ENCODE measurements at places on chromosomes 3 and 15.

- DNase-seq, result no peak
These were observed 603 bp upstream of the PYDC2 start for GRCh38 chr3:191460360-191460759.

DNA sequence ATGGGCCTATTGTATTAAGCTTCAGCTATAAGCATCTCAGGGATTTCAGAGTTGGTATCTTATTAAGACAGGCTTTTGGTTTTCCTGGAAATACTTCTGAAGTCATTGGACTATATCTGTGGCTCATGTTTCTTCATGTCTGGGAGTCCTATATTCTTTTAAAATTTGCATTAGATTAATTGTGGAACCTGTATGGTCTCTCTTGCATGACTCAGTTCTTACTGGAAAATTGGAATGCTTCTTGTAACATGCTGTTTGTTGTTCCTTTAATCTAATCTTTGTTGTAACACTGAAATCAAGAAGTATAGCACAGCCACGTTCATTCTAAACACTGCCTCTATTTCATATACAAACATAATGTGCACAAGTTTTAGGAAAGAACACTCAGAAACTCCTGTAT, 208.1 kb downstream of the RBMS3 start:
- no peak for DNase-seq

GRCh38 chr3:30269751-30270445, 336.5 kb upstream of the TGFBR2 start:
- DNase-seq, result peak; percentile 73

GRCh38 chr15:78034495-78035191, 42.9 kb downstream of the TBC1D2B start:
- no peak for DNase-seq

DNA sequence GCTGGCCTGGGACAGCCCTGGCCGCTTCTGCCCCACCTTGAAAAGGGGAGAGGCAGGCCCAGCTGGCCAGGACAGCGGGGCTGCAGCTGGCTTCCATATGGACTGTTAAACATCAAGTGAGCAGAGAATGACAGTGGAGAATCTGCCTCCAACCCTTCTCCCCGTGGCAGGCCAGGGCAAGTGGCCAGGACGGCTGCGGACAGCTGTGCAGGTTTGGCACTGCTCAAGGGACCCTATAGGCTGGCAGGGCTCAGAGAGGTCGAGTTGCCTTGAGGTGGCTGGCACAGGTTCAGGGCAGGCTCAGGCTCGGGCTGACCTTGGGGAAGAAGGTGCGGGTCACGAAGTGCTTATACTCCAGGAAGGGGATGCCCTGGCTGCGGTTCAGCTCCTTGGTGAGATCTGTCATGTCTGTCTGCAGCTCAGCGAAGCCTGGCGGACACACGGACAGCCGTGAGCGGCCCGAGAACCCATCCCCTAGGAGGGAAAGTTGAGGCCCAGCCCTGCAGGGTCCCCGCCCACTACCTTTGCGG, 24.3 kb downstream of the H1-8 start:
- DNase-seq, result no peak

DNA sequence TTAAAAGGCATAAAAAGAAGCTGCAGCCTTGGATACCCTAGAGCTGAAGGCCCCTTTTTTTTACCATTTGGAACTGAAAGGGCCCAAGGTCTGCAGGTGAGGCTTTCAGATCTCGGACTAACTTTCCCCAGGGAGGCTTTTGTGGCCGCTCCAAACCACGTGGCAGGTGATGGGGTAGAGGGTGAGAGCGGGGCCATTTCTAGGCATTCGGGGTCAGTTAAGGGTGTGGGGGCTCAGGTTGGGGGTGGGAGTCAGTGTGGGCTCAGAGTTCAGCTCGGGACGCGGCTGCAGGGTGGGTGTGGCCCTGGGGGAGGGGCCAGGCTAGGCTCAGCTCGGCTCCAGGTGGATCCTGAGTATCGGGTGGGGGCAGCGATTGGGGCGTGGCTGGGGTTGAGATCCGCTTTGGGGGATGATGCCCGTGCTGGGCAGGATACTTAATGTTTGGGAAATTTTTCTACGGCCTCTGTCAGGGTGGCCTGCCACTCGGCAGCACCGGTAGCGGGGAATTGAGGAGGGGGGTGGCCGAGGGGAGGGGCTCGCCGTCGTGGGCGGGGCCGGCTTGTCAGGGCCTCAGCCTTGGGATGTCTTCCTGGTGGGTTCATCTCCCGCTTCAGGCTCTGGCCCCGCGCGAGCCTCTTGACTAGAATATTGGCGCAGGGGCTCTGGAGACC, 2.5 kb downstream of the KLF13 start:
- DNase-seq, result no peak

DNA sequence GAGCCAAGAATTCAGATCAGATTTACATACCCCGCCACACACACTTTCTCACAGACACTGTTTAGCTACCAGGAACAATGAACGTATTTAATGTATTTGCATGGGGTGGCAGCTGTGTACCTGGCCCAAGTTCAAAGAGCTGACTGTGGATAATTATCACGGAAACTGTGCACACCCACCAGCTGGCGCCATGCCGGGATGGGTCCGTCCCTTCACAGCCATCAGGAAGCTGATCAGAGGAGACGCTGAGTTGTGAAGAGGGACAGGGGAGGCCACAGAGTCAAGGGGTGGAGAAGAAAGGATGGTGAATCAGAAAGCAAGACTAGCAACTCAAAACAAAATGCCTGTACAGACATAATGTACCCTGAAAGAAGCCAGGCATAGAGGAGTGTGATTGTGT, 13.1 kb upstream of the PLA2G4D start:
- no peak for DNase-seq

Data from SIG-M5 (cell line).